ENCODE measurements at places on chromosomes 3 and 15.

GRCh38 chr3:22684739-22685138 lies 518.4 kb upstream of the UBE2E2 start:
- no peak for DNase-seq

GRCh38 chr15:65790694-65791334 lies 1.3 kb downstream of the DENND4A start:
- DNase-seq, result no peak

GRCh38 chr15:65893060-65893459 lies 23.8 kb downstream of the RAB11A start:
- no peak for DNase-seq

DNA sequence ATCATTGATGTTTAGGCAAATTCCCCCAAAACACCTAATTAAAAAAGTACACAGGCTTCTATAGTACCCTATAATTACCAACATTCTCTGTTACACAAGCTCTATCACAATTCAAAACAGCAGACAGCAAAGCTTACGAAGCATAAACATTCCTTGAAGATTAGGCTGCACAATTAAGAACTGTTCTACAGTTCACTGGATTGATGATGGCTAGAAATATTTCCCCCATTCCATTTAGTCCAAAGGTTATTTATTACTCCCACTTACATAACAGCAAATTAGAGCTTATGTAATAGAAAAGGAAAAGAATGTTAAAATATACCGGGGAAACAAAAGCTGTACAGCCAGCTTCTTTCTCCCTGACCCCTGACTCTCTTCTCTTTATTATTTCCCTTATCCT lies 49.3 kb downstream of the UACA start:
- no peak for DNase-seq

DNA sequence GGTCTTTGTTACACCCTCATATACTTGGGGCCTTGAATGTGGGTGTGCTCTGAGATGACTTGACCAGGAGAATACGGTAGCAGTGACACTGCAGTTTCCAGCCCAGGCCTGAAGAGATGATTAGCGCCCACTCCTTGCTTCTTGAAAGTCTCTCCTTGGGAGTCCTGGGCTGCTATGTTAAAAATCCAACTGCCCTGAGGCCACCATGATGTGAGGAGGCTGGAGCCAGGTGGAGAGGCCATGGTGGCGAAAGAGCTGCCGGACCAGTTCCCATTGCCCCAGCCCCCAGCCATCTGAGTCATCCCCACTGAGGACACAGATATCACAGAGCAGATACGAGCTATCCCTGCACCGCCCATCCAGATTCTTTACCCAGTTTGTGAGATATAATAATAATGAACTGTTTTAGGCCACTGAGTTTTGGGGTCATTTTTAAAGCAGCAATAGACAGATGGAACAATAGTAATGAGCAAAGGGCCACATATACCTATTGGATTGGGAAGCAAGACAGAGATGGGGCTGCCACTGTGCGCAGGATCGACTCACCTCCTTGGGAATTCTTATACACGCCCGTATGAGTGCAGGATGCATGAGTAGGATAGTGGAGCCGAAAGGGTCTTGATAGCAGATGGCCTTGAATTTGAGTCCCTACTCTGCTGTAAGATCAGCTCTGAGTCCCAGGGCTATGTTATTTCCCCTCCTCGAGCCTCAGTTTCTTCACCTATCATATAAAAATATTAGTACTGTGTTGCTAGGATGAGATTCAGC lies 12.1 kb upstream of the GATA2 start:
- no peak for DNase-seq

DNA sequence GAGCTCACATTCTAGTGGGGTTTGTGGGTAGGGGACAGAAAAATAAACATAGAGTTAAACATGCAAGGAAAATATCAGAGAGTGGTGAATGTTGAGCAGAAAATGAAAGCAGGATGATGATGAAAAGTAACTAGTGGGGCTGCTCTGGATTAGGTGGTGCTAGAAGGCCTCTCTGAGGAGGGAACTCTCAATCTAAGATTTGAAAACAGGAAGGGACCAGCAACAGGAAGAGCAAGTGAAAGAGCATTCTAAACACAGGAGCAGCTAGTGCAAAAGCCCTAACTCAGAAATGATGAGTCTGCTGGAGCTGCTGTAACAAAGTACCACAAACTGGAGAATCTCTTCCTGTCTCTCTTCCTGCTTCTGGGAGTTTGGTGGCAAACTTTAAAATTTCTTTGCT lies 468.6 kb upstream of the AGTR1 start:
- no peak for DNase-seq

DNA sequence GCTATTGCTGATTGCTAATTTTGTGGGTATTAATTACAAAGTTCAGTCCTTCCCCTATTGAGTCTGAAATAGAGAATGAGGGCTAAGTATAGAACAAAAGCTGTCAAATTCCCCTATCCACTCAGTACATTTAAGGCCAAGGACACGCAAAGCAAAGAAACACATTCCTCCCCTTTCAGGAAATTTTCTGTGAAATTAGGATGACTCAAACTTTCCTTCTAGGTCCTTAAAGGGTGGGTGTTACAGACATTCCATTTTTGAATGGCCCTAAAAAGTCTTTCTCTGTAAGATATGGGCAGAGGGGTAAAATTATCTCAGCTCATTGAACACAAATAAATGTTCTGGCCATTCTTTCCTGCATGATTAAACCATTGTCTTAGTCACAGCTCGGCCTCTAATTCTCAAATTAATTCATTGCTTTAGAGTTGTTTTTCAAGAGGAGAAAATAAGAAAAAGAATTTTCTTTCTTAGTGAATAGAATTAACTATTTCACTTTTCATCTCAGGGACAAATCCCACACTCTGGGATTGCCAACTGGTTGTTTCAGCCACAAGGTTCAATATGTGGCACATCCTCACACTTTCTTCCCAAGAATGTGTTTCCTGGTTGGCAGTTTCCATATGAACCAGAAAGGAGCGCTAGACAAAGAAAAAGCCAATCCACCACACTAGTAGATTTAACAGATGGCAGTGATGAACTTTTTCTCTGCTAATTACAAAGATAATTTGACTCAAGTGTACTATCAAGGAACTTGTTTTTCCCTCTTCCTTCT lies 424.1 kb downstream of the ZNF385D start:
- no peak for DNase-seq

- DNase-seq, result no peak
Observed at GRCh38 chr3:11651477-11651876, 7.8 kb upstream of the VGLL4 start.

DNA sequence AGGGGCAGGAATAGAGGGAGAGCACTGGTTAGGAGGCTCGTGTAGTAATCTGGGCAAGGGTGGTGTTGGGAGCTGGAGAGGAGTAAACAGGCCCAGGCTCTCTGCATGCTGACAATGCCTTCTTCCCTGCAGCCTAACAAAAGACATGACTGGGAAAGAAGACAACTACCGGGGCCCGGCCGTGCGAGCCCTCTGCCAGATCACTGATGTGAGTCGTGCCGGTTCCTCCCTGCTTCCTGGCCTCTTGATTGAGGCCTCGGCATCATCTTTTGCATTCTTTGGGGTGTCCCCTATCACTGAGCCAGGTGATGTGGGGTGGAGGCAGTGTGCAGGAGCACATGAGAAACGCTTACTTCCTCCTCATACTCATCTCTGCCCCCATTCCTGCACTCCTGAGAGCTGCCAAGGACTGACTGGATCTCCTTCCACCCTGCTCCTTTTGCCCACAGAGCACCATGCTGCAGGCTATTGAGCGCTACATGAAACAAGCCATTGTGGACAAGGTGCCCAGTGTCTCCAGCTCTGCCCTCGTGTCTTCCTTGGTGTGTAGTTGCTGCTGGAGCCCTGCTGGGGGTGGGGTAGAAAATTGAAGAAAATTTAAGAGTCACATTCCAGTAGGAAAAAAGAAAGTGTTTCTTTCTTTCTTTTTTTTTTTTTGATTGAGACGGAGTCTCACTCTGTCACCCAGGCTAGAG lies 5.3 kb downstream of the COPG1 start:
- DNase-seq, result no peak

- DNase-seq, result no peak
Observed at GRCh38 chr15:29125382-29126207, 144.0 kb downstream of the NSMCE3 start.

GRCh38 chr15:89665449-89666181 lies 10.3 kb upstream of the KIF7 start:
- DNase-seq, result no peak

DNA sequence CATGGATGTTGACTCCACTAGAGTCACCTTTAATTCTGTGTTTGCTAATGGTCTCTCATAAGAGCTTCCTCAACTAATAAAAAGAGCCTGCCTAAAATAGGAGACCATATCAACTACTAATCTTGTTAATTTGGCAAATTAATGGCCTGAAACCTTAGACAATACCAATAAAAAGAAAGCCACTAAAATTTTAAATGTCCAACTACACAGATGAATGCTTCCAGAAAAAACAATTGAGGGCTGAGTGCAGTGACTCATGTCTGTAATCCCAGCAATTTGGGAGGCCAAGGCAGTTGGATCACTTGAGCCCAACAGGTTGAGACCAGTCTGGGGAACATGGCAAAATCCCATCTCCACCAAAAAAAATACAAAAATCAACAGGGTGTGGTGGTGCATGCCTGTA lies 230.9 kb downstream of the NSUN3 start:
- no peak for DNase-seq

- DNase-seq, result peak; percentile 48
Observed at GRCh38 chr3:10758304-10759037, 57.6 kb upstream of the SLC6A11 start.

DNA sequence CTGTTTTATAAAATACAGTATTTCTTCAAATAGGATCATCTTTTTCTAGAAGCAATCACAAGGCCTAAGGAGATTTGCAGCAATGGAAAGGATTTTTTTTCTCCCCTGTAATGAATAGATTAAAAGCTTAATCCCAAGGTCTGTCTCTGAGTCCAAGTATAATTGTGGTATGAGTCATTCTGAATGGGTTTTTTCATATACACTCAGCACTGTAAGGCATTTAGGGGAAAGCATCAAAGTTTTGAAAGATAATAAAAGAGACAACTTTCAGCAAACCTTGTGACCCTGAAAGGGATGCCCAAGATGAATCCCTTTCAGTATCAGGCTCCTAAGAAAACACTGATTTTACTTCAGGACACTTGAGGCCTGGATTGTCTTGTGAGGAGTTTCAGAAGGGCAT lies 23.3 kb upstream of the LARS2 start:
- DNase-seq, result no peak

- no peak for DNase-seq
Observed at GRCh38 chr3:9638155-9638554, 11.2 kb upstream of the MTMR14 start.

GRCh38 chr3:195011231-195011834 lies 259.6 kb downstream of the XXYLT1 start:
- DNase-seq, result no peak

DNA sequence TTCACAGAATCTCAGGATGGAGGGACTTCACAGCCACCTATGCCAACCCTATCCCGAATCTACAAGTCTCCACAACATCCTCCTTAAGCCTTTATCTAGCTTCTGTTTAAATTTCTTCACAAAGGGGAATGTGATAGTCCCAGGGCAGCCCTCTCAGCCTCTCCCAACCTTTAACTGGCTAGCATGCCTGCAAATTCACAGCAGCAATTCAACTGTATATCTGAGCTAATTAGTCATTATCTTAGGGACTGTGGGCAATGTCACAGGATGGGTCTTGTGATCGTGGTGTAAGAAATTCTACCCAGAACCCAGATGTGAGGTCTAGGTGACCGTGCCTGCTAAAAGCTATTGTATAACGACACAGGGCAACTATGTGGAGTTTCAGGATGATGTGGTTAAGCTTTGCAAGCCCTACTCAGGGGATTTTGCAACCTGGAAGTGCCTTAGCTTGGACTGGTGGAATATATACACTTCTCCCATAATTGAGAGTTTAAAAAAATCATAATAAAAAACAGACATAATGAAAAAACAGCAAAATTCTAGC lies 65.5 kb upstream of the FBN1 start:
- no peak for DNase-seq

- no peak for DNase-seq
Observed at GRCh38 chr3:186162221-186162620, 53.3 kb upstream of the ETV5 start.

GRCh38 chr3:72816862-72817355 lies 31.3 kb downstream of the SHQ1 start:
- DNase-seq, result no peak

- DNase-seq, result no peak
Observed at GRCh38 chr15:51103330-51103729, 8.6 kb upstream of the TNFAIP8L3 start.

DNA sequence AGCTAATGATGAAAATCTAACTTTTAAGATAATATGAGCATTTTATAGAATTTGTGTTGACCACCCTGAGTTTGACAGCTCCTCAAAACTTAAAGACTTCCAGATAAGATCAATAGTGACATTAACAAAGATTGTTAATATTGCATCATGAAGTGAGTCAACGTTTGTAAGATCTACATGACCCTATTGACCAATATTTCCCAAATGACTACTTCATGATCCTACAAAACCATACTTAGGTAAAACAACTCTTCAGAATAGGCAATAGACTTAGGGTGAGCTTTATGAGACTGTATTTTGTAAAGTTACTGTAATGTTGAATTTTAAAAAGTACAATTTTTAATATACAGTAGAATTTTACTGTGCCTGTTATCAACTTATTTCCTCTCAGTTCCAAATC lies 422.7 kb upstream of the ALCAM start:
- no peak for DNase-seq

- no peak for DNase-seq
Observed at GRCh38 chr3:46628901-46629369, 16.6 kb downstream of the FAM240A start.

DNA sequence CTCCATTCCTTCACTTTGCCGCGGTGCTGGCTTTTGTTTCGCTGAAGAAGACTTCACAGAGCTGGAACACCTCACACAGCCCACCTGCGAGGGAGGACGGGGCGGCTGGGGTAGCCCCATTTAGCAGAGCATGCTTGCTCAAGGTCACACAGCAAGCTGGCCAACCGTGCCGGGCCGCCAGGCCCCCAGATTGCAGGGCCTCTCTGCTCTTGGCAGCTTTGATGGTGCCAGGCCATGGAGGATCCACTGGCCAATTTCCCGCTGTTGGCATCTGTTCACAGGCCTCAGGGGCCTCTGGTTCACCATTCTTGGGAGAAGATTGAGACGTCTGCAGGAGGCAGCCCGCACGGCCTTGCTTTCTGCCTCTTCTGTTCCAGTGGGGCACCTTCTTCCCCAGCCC lies 77.9 kb upstream of the LINGO1 start:
- no peak for DNase-seq

DNA sequence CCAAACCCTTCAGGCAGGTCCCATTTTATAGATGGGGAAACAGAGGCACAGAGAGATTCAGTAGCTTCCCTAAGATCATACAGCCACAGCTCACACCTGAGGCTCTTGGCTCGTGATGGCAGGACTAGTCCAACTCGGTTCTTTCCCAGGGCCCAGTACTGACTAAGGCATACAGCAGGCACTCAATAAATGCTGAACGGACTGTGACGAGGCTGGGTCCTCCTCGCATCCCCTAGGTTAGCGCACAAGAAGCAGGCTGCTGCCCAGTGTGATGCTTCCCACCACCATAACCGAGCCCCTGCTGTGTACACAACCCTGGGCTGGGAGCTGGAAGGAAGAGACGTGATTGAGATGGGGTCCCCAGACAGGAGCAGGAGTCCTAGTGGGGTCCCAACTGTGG lies 24.9 kb downstream of the PLXND1 start:
- no peak for DNase-seq

Measured in NCI-H774 (cell line).